ENCODE measurements at places on chromosomes 4 and X. TPM values are rescaled to one million over a fixed set of nuclear protein-coding genes. Genes with fewer than 3 reads are reported as not detected.

The MAGEA4 gene
- not detected for total RNA-seq

The TXK gene
- total RNA-seq = 1.7 TPM

GRCh38 chr4:159006202-159006601, 96.7 kb upstream of the RAPGEF2 start:
- no peak for DNase-seq

The CT83 gene
- not detected for total RNA-seq

The TRIM75 gene
- total RNA-seq = not detected

DNA sequence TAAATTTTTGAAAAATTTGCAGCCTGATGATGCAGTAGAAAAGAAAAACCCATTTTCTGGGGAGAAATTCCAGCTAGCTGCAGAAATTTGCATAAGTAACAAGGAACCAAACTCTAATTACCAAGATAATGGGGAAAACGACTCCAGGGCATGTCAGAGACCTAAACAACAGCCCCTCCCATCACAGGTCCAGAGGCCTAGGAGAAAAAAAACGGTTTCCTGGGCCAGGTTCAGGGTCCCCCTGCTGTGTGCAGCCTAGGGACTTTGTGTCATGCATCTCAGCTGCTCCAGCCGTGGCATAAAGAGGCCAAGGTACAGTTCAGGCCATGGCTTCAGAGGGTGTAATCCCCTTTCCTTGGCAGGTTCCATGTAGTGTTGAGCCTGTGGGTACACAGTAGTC, 733.7 kb upstream of the CT83 start:
- no peak for DNase-seq

The ARMCX5 gene
- total RNA-seq = 7.9 TPM

The RHOXF2 gene
- total RNA-seq = not detected

DNA sequence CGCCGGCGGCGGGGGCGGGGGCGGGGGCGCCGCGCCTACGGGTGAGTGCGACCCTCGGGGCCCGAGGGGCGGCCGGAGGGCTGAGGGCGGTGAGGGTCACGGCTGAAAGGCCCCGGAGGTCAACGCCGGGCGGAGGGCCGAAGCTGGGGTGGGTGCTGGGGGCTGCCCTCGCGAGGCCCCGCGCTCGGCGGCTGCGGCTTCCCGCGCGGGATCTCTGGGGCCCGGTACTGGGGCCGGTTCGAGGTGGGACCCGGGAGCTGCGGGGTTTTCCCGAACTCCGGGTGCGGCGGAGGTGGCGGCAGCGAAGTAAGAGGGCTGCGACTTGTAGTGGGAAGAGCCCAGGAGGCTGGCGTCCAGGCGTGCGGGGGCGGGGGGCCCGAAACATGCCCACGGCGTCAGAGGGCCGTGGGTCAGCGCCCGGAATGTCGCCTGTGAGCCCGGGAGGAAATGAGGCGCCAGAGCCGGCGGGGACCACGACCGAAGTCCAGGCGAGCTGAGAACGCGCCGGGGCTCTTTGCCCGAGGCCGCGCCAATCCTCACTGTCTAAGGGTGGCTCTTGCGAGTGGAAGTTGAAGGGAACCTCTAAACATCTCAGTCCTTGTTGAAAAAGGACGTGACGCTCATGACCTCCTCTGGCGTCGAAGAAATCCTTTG, 407 bp downstream of the IL13RA1 start:
- DNase-seq = no peak

The TLR2 gene
- 22.3 TPM for total RNA-seq

The HSD17B13 gene
- total RNA-seq = not detected

- DNase-seq = no peak
These were observed 21.1 kb downstream of the SLC25A53 start for GRCh38 chrX:104135677-104136076.

The NAT8L gene
- not detected for total RNA-seq

GRCh38 chr4:118154649-118155048, 120.4 kb downstream of the NDST3 start:
- DNase-seq = no peak

Measured in esophagus squamous epithelium (tissue), 5 donors.